ENCODE measurements at places on chromosomes 3 and 15.

- no peak for DNase-seq
These were observed 36.8 kb downstream of the ADCY5 start for GRCh38 chr3:123412076-123412475.

- DNase-seq, result no peak
These were observed 39.6 kb downstream of the FLNB start for GRCh38 chr3:58047826-58048225.

DNA sequence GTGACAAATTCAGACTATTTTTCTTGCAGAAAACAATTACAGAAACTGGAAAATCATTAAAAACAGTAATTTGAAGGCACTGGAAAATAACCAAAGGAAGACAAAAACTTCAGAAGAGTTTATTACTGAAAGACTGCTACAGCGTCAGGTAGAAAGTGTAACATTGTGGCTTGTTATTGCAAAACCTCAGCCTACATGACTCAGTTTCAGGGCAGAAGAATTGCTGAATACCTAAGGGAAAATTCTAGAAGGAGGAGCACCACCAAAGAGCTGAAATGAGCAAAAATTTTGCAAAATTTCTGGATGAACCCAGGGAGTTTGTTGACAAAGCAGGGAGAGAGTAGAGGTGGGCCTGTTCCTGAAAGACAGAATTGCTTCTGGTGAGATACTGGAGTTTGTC lies 219.6 kb downstream of the C3orf38 start:
- no peak for DNase-seq

DNA sequence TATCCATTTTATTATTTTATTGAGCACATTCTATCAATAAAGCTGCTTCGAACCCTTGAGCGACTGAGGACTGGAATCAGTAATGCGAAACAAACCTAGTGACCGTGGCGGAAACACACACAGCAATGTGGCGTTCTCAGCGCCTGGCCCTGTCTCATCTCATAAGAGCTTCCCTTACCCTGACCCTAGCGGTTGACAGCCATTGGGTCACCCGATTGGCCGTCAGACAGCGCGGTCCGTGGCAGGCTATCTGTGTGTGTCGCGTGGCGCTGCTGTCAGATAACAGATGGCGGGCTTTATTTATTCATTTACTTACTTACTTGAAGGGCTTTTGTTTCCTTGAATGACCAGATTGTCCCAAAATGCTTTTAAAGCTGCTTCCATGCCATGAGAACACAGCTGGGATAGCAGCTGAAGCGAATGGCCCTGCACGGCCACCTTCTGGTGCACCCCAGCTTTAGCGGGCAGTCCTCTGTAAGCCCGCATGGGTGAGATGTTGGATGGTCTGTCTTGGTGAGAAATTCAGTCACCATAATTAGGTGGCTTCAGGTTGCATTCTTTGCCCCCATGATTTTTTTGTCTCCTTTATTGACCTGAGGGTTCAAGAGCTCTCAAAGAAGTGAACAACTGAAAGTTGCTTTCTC lies 215.5 kb upstream of the BHLHE40 start:
- no peak for DNase-seq

GRCh38 chr3:112858410-112859069 lies 11.9 kb upstream of the CD200R1L start:
- no peak for DNase-seq

DNA sequence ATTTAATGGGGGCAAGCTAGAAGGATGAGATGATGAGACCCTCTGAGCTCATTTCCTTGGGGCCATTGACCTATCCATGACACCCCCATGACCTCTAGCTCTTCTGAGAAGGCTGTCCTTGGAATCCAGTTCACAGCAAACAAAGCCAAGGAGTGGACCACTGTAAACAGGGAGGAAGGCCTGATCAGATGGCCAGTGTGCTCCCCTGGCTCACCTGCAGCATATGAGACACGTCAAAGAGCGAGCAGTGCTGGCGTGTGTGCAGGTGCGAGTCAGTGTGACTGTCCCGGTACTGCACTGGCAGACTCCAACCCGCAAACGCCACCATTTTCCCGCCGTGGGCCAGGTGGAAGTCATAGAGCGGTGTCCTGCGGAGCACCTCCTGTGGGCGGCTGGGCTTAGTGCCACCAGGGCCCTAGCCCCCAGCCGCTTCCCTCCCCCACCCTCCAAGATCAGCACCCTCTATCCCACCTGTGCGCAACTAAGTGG lies 339 bp downstream of the AMT start:
- DNase-seq, result no peak

DNA sequence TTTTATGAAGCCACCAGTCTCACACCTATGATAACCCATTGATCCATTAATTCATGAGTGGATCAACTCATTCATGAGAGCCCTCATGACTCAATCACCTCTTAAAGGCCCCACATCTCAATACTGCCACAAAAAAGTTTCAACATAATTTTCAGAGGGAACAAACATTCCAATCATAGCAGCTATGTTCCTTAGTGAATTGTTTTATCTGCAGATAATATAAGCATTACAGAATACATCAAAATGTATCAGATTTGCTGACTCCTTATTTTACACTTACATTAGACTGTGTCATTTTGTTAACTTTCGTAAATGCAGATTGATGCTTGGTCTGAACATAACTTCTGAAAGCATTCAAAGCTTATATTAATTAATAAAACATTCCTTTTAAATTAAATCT lies 155.3 kb upstream of the MBNL1 start:
- no peak for DNase-seq

DNA sequence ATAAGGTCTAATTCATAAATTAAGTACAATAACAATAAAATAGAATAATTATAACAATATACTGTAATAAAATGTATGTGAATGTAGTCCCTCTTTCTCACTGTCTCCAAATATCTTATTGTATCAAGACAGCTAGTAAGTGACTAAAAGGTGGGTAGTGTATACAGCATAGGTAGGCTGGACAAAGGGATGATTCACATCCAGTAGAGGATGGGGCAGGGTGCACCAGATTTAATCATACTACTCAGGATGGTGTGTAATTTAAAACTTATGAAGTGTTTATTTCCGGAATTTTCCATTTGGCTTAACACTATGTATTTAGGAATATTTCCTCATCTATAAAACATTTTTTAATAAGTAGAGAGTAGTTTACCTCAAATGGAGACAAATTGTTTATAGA lies 876.1 kb upstream of the CADM2 start:
- no peak for DNase-seq

GRCh38 chr3:150376001-150376848 lies 31.9 kb upstream of the TSC22D2 start:
- DNase-seq, result no peak

- DNase-seq, result no peak
These were observed 8.4 kb downstream of the PARP14 start for GRCh38 chr3:122688996-122689395.

DNA sequence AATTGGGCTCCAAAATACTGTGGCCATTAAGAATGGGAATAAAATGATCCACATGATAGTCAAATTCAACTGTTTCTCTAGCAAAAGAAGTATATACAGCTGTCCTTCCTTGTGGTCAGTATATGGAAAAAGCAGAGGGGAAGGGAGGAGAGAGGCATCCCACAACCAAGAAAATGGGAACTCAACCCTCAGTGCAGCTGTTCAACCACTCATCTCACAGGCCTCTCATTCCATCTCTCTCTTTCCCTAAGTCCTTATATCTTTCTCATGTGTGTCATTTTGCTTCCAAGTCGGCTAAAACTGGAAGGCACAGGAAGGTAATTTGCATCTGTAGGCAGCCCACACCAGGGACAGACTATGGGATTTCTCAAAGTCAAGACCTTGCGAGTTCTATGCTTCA lies 27.5 kb downstream of the AVEN start:
- no peak for DNase-seq

DNA sequence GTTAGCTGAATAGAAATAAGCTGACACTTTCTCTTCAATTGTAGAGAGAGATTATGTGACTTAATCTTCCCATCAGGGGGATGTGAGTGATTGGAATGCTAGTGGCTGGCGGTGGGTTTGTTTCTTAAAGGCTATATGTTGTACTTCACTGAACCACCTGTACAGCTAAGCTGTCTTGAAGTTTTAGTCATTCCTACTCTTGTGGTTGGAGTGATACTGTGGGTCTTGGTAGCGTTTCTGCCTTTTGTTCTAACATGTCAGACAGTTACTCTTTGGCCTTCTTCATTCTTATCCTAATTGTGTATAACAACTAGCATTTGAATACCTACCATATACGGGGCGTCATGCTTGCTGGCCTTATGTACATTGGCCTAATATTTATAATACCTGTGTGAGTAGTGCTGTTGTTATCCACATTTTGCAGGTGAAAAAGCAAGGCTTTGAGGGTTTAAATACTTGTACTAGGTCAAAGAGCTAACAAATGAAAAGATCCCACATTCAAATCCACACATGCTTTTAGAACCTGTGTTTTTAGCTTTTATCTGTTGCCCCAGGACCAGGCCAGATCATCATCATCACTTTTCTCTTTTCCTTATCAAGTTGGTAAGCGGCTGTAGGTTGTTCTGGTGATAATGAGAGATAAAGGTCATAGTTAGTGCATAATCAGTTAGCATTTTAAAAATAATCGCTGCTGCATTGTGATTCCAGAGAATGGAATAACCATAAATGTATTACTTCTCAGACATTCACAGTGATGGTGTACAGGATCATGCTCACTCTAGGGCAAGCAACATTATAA lies 50.2 kb downstream of the AKAP13 start:
- no peak for DNase-seq

DNA sequence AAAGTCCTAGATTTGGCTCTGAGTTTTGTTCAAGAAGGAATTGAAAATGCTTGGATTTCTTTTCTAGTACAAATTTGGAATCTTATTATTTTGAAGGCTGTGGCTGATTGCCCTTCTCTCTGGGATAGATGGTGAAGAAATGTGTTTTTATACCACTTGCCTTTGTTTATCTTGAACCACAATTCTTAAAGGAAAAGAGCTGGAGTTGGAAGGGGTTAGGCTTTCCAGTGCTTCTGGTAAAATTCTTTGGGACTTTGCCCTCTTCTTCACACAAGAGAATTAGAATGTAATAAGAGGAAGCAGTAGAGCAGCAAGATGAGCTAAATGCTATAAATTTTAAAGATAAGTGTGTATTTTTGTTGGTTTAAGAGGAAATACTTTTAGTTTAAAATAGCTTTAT lies 65.8 kb downstream of the COL6A5 start:
- DNase-seq, result no peak

DNA sequence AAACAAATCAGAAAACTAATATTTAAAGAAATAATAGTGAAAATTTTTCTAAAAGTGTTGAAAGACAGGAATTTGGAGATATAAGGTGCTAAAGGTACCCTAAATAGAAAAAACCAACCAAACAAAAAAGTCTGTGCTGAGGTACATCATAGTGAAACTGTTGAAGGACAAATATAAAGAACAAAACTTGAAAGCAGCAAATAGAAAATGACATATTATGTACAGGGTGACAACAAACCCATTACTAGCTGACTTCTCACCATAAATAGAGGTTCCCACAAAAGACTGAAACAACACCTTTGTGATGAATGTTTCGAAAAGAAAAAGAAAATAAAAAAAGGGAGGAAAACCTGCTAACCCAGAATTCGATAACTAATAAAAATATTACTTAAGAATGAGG lies 502.5 kb upstream of the NECTIN3 start:
- DNase-seq, result no peak

DNA sequence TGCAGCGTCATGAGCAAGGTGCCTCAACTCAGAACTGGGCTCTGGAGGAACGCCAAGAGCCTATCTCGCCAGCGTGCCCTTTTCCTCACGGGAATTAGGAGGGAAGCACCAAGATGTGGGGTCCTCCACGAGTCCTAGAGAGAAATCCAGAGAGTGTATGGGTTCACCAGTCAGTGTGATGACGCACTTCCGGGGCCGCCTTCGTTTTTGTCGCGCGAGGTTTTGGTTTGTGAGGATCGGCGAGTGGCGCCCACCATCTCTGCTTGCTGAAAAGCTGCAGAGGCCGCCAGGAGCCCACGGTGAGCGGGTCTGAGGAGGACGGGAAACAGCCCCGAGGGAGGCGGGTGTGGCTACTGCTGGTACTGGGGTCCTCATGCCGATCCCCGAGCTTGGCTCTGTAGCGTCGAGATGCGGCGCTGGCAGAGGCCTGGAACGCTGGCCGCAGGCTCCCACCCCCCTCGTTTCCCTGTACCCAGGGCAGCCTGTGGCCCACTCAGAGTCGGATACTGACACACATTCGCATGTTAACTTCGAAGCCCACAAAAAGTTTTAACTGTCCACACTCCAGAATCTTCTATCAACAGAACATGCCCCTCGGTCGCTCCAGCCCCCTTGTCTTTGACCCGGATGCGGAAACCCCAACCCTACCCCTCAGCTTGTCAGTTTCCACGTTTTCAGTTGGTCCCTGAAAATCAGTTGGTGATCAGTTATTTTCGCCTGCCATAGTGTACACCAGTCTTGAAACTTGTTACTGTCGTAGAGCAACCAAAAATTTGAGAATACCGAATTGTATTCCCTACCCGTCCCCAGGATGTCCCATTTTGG lies 30.4 kb downstream of the ZNF662 start:
- DNase-seq, result no peak

DNA sequence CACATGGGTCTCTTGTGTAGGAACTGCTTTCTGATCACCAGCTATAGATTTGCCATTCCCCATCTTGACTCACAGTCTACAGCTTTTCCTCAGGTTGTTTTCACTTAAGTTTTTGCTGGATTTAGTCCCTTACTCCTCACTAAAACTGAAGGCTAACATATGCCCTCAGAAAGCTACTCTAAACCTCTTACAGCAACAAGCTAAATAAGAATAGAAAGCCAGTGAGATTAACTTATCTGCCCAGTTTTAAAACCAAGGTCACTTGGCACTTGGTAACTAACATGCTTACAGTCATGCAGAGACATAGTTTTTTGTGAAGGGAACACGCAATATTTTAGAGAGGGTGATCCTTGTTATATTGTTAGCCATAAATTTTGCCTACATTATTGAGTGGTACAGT lies at the start of gene GUCA1C:
GUCA1C (minus strand) TSS at position 180 of the 400 bp plus-strand sequence; CDS start at position 63, 117 bp downstream.
- no peak for DNase-seq

DNA sequence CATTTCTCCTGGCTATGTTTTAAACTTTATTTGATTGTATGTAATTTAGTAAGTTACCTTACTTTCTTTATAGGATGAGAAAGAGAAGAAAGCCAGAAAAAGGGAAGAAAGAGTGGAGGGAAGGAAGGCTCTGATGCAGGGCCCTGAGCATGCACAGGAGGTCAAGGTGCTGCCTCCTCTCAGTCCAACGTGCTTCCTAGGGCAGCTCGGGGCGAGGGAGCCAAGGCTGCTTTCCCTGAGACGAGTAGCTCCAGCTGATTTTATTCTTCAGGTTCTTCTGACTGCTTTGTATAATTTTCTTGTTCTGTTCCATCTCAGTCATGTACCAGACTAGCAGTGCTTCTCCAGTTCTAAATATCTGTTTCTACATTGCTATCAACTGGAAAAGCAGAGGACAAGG lies 3.4 kb downstream of the CORO2B start:
- no peak for DNase-seq

DNA sequence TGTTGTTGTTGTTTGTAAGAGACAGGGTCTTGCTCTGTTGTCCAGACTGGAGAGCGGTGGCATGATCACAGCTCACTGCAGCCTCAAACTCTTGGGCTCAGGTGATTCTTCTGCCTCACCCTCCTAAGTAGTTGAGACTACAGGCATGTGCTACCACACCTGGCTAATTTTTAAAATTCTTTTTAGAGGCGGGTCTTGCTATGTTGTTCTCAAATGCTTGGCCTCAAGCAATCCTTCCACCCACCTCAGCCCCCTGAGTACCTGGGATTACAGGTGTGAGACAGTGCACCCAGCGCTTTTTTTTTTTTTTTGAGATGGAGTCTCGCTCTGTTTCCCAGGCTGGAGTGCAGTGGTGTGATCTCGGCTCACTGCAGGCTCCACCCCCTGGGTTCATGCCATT lies 46.7 kb downstream of the TMOD3 start:
- DNase-seq, result no peak

GRCh38 chr15:49044002-49044401 lies 2.2 kb downstream of the SECISBP2L start:
- no peak for DNase-seq

- DNase-seq, result no peak
These were observed 461.8 kb downstream of the MAGI1 start for GRCh38 chr3:65576966-65577365.
